ENCODE measurements at places on chromosomes 1 and 21.

GRCh38 chr1:228334954-228335353 lies 71.7 kb downstream of the TRIM11 start:
- DNase-seq = no peak

DNA sequence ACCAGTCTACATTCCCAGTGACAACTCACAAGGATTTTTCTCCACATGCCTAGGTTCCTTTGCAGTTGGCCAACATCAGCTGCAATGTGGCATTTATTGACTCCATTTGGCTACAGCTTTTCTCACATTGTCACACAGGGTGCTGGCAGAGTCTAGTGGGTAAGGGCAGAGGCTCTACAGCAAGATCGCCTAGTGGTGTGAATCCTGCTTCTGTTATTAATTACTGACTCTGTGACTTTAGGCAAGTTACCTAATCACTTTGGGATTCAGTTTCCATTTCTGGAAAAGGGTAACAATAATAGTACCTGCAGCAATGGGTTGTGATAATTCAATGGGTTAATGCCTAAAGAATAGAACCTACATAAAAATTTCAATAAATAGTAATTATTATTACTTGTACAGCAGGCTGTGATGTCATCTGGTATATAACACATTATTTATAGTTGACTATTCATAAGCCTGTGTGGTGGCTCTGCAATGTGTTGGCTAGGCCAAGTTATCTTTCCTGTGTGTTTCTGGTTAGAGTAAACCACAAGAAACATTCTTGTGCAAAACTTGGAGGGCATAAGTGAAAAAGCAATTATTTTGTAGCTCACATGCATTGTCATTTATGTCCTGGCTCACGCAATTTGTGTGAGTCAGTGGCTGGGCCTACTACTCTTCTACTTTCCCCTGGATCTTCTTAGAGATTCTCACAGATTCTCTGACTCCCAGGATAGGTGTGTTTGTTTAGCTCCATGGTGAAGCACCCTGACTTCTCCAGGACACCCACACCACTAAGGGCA lies 59.5 kb downstream of the PTGS2 start:
- DNase-seq = no peak

DNA sequence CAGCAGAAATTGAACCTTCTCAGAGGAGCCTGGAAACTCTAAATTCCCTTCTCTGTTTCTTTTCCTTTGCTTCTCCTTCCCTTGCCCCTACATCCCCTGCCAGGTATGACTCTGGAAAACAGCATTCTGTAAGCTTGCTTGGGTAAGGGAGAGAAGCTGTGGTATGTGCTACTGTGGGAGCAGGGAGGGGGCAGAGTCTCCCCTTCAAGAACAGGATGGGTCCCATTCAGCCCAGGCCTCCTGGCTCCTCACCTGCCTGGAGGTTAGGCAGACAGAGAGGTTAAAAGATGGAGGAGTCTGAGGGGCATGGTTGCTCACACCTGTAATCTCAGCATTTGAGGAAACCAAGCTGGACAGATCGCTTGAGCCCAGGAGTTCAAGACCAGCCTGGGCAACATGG lies 40.6 kb upstream of the UBE2U start:
- no peak for DNase-seq

DNA sequence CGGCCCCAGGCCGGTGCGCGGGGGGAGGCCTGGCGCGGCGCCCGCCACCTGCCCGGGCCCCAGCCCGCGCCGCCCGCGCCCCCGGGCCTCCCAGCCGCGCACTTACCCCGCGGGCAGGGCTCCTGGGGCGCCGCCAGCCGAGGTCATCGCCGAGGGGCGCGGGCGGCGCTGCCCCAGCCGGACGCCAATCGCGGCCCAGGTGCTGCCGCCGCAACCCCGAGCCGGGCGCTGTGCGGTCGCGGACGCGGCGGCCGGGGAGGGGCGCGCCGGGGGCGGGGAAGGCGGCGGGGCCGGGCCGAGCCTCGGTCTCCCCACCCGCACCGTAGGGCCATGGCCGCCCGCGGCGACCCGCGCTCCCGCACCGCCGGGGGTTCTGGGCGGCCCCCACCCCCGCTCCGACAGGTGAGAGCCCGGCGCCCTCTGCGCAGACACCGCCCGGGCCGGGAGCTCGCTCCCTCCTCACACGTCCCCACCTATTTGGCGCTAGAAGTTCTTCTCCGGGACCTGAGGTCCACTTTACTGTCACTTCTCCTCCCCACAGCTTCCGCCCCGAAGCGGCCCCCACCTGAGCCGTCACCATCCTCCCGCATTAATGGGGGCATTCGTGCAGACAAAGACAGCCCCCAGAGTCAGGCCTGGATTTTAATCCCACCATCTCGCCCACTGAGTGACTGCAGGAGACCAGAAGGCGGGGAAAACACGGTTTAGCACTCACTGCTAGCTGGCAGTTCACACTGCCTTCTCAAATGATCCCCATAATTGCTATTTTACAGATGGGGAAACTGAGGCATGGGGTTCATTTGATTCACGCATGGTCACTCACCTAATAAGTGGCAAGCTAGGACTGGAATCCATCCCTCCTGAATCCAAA lies at the start of gene TTC39A:
TTC39A (minus strand) TSS at position 232 of the 871 bp plus-strand sequence; CDS start at position 147, 85 bp downstream.
- no peak for DNase-seq

DNA sequence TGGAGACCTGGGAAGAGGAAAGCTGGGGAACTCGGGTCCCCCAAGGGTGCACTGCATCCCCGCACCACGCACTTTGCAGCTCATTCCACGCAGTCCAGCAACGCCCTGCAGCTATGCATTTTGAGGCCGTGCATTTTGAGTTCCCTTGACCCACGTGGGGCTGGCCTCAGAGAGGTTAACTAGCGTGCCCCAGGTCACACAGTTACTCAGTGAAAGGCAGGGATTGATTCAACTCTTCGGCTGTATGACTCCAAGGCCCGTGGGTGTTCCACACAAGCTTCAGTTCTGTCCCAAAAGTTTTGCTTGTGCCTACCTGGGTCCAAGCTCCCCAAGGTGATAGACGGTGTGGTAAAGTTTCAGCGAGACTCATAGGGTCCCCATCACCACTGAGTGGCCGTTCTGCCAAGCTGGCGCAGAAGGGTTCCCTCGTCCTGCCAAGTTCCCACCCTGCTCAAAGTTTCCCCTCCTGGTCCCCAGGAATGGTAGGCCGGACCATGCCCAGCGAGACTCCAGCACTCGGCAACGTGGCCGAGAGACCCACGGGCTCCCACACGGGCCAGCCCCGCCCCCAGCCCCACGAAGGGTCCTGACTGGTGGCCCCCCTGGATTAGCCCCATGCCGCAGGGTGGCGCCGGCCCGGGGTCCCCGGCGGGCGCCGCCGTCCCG lies 611 bp downstream of the HSPG2 start:
- DNase-seq = no peak
